Activated naive CD4-positive, alpha-beta T cell treated with anti-CD3 and anti-CD28 coated beads for 36 hours (primary cell): ENCODE measurements at places on chromosomes 7 and 10. TPM values are rescaled to one million over a fixed set of nuclear protein-coding genes. Genes with fewer than 3 reads are reported as not detected.

DNA sequence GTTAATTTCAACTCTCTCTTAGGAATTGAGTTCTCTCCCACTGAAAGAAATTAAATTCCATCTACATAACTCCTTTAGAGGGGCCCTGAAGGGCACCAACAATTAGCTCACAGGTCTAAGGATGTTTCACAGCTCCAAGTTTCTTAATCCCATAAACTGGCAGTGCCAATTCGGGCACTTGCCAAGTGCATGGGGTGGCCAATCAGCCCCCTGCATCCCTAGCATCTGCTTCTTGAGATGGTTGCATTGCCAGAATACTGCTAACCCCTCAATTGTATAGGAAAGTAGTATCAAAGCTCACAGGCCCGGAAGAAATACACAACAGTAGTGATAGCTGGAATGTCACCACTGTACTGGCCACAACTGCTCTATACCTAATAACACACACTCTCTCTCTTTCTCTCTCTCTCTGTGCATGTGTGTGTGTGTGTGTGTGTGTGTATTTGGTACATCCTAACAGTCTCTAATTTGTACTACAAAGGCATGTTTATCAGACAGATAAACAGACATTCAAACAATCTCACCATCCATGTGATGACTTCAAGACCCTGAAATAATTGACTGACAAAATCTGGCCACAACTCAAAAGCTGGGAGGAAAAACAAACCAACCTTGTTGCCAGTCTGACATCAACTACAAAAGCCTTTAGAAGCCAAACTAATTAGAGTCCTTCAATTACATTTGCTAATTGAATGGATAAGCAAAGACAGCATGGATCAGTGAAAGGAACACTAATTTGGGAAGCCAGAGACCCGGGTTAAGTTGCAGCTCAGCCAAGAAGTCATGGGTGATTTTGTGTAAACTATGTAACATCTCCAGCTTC is 27.8 kb downstream of the HIBADH start:
- DNase-seq = no peak

DNA sequence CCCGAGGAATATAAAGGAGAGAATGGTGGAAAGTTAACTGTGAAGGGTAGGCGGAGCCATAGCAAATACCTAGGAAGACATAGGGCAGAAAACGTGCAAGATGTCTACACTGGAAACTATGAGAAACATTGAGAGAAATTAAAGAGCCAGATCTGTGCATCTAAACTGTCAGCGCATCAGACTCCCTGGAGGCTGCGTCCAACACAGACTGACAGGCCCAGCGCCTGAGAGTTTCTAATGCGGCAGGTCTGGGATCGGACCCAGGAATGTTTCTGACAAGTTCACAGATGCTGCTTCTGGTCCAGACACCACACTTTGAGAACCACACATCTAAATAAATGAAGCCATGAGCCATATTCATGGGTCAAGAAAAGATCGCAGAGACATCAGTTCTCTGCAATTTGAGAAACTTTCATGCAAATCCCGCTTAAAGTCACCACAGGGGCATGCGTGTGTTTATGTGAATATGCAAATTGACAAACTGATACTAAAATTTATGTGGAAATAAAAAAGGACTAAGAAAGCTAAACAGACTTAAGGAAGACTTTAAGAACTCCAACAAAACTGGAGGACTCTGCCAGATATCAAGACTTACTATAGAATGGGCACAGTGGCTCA is 38.8 kb downstream of the PROSER2 start:
- DNase-seq = no peak

GRCh38 chr10:22434521-22434920 is 89.2 kb downstream of the SPAG6 start:
- no peak for DNase-seq

DNA sequence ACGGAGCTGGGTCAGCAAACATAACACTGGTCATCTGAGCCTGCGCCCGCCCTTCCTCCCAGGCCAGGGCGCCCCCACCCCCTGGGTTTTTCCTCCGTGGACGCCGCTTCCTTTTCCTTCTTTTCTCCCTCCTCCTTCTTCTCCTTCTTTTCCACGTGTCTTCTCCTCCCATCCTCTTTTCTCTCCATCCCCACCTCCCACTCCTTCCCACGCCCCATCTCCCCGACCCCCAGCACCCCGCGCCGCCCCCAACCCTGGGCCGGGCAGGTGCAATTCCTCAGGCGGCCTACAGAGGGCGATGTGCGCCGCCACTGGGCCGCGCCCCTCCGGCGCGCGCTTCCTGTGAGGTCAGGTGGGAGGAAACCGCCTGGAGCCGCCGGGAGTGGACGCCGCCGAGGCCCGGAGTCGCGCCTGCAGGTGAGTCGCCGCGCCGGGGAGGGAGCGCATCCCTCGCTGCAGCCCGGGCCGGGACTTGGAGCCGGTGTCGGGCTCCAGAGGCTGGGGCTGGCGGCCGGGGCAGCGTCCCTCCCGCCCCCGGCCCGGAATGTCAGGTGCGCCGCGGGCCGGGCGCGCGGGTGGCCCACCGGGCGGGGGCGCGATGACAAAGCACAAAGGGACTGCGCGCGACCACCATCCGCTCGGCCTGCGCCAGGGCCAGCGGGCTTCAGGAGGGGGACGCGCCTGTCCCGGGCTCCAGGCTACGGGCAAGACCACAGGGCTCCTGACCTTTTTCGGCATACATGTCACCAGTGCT is at the start of gene FAM241B:
Gene FAM241B (plus strand): TSS at position 351 of the 754 bp plus-strand sequence. CDS start 1,497 bp downstream, outside the sequence.
- peak; percentile 85 for DNase-seq

DNA sequence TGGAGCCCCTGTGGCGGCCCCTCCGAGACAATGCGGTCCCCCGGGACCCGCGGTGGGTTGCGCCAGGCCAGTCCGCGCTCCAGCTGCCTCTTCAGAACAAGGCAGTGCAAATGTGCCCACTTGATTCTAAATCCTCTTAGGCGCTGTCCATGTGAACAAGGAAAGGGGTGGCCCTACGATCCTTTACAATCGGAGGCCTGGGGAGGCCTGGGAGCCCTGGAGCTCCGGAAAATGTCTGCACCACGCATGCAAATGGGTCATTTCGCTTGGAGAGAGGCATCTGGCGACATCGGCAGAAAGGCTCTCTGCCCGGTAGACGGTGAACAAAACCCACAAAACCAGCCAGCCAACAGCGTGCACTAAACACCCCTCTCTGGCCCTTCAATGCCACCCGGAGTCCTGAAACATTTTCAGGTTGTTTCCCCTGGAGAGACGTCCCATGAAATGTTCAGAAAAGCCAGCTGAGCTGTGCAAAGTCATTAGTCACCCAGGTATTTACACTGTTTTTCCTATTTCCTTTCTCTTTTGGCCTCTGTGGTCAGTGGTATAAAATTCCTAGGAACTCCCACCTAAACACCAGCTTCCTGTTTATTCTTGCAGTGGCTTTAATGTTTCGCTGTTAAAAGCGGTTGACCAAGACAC is 102.8 kb upstream of the ZNF438 start:
- DNase-seq = peak; percentile 20

- DNase-seq = no peak
Measured at GRCh38 chr7:147611431-147611830, 979.1 kb upstream of the C7orf33 start.

GRCh38 chr10:63268149-63268797 is 135.1 kb downstream of the NRBF2 start:
- DNase-seq = no peak

DNA sequence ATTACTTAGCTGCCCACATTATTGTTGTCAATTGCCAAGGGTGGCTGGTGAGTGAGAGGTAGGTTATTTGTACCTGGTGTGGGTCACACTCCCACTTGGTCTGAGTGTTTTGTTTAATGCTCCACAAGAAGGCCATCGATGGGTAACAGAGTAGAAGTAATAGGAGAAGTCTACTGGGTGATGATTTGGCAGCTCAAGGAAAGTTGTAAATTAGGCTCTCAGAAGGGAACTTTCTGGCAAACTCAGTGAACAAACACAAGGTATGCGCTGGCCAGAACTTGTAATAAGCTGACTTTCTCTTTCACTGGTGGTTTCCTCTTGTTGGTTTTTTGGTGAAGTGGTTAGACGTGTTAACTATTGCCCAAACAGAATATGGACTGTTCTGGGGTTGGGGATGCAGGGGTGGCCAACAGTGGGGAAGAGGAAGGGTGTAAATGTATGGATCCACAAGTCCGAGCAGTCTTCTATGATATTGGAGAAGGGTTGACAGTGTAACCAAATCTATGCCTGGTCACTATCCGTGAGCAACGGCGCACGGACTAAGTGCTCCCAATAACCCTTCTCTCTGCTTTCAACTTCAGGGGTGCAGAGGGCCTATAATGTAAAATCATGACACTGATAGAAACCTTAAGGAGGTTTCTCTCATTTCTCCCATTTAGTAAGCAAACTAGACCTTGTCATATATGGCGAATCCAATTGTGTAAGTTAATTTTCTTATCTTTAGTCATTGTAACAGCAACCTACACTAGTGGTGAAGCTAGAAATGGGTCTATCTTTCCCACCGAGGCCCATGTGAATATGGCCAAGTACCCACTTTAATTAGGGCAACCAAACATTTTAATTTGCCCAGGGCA is 212.8 kb downstream of the PTEN start:
- no peak for DNase-seq

DNA sequence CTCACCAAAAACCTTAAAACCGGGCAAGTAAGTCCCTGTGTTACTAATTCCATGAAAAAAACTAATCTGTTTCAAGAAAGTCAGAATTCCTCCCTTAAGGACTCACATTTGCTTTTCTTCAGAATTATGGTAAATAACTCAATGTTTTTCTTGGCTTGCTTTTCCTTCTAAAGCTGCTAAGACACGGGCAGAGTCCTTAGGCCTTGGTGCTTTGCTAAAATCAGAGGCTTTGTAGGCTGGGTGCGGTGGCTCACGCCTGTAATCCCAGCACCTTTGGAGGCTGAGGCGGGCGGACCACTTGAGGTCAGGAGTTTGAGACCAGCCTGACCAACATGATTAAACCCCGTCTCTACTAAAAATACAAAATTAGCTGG is 32.0 kb downstream of the GNA12 start:
- no peak for DNase-seq

GRCh38 chr10:15015451-15015850 is 28.3 kb upstream of the OLAH start:
- no peak for DNase-seq

- DNase-seq = no peak
Measured at GRCh38 chr10:3635211-3635671, 149.8 kb downstream of the KLF6 start.

DNA sequence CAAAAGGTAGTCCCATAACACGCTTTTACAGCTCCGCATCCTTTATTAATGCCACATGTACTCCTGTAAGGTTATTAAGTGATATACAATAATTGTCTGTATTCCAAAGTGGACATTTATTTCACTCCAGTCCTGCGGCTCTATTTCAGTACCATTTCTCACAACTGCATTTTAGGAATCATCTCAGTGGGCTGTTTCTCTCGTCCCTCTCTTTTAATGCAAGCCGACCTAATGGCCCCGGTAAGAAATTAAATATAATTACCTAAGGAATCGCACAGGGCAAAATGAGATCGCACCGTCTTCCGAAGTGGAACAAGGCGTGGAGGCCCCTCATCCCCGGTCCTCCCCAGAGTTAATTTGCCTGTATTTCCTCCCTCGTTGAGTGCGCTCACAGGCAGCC is 216.5 kb downstream of the RAB11FIP2 start:
- no peak for DNase-seq

GRCh38 chr7:155206318-155207020 is 91.2 kb upstream of the INSIG1 start:
- peak; percentile 89 for DNase-seq

- DNase-seq = peak; percentile 22
Measured at GRCh38 chr10:43689618-43689954, 40.9 kb upstream of the ZNF32 start.

GRCh38 chr10:117504562-117504961 is 38.0 kb upstream of the EMX2 start:
- DNase-seq = no peak

DNA sequence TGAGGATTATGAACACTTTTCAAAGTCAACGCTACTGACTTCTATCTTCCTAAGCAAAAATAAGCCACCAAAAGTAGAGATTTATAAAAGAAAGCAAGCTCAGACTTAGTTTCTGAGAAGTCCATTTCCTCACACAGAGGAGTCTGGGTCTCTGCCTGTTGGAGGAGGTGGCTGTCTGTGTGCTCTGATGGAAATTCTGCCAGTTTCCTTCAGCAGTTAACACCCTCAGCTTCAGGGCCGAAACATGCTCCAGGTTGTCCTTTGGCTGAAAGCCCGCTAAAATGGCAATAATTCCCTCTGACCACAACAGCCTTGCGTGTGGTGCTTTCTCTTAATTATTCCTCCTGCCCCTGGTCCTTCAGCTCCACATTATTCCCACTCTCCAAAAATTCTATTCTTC is 127.8 kb upstream of the LAMB4 start:
- no peak for DNase-seq

- DNase-seq = no peak
Measured at GRCh38 chr10:116113721-116114501, 159.1 kb downstream of the GFRA1 start.

DNA sequence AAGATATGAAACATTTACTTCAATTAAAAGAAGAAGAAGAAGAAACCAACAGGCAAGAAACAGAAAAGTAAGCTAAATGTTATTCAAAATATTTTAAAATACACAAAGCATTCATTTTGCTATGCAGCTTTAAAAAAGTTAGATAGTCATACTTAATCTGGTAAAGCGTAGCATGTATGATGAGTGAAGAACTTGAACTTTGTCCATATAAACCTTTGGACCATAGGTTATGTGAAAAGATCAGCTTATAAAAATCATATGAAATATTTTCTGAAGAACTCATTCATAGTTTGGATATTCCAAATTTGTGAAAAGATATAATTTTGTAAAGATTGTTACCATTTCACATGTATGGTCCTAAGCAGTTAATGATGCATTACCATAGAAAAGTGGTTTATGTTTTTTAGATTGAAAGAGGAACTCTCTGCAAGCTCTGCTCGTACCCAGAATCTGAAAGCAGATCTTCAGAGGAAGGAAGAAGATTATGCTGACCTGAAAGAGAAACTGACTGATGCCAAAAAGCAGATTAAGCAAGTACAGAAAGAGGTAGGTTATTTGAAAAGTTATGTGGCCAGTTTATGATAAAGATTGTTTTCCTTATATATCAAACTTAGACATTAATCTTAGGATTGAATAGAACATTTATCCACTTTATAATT is 37.3 kb downstream of the KIF20B start:
- no peak for DNase-seq

DNA sequence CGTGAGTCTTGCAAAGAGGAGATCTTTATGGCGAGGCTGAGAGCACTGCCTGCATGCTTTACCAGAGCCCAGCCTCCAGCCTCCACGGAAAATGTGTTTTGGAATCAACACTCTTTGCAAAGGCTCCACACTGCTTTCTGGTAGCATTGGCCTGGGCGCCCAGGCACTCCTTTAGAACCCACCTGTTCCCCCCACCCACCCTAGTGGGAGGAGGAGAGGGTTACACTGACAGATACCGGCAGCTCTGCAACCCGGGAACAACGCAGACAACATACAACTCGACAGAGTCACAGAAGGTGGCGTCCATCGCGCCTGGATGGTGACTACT is 5.5 kb upstream of the MNX1 start:
- no peak for DNase-seq

GRCh38 chr10:90398566-90398965 is 459.3 kb downstream of the HTR7 start:
- no peak for DNase-seq

- no peak for DNase-seq
Measured at GRCh38 chr10:118672153-118672552, 76.7 kb upstream of the PRLHR start.

The PALD1 gene
- total RNA-seq = 0.69 TPM

The HSPA12A gene
- 0.05 TPM for total RNA-seq

The PBLD gene
- total RNA-seq = 1.3 TPM

The MKX gene
- 0.15 TPM for total RNA-seq

The LMBR1 gene
- 25.2 TPM for total RNA-seq

The KLF14 gene
- not detected for total RNA-seq

The TAS2R4 gene
- 0.38 TPM for total RNA-seq

The CAMK2B gene
- total RNA-seq = 0.30 TPM

The MNX1 gene
- 0.10 TPM for total RNA-seq

The LRIT1 gene
- not detected for total RNA-seq

The GIMAP1 gene
- 5.3 TPM for total RNA-seq

The KIAA1217 gene
- total RNA-seq = 0.57 TPM
